SK-N-DZ (cell line): ENCODE measurements at places on chromosomes 6 and 20.
A peak's percentile ranks its signal among the peaks of the same experiment; 100 is the strongest.

- peak; percentile 99 for DNase-seq
Measured at GRCh38 chr20:44805979-44806620, 4.2 kb downstream of the RIMS4 start.

DNA sequence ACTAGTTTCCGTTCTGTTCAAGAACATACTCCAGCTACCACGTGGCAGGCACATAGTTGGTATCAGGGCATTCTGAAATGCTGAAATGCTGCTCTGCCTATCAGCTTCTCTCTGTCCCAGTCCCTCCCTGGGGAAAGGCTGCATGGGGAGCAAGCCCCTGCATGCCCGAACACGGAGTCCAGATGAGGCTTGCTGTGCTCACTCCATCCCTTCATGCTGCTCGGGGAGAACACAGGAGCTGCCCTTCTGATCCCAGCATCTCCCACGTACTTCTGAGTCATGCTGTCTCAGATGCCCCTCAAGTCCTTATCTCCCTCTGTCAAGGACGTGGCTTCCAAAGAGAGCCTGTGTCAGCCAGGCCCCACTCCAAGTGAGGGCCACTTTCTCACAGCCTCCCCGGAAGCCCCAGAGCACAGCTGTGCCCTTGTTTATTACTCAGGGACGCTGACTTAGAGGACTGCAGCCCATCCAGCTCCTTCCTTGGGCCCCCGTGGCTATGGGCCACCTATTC is 29.4 kb downstream of the THBS2 start:
- DNase-seq: no peak

GRCh38 chr6:7815716-7816115 is 89.8 kb downstream of the BMP6 start:
- no peak for DNase-seq

DNA sequence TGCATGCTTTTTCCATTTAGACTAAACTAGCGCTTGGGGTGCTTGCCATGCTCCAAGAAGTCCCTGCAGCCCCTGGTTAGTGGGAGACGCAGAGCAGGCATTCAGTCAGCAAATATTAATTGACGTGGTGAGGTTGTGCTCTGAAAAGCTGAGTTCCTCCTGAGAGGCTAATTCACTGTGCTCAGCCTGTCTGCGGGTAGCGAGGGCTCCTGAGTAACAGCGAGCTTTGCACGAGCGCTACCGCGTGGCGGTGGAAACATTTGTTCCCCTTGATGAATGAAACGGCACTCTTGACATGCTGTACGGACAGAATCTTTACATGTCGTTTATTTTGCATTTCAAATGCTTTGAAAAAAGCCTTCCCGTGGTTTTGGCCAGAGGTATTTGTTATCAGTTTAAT is 170.6 kb upstream of the AGPAT4 start:
- peak; percentile 76 for DNase-seq

- DNase-seq: peak; percentile 40
Measured at GRCh38 chr6:154868143-154868594, 126.9 kb upstream of the TIAM2 start.

GRCh38 chr6:36915599-36915998 is 29.8 kb downstream of the C6orf89 start:
- no peak for DNase-seq

GRCh38 chr20:25090492-25091429 is 8.8 kb upstream of the VSX1 start:
- no peak for DNase-seq

- DNase-seq: no peak
Measured at GRCh38 chr6:33426590-33427511, 7.0 kb downstream of the SYNGAP1 start.

- no peak for DNase-seq
Measured at GRCh38 chr20:53346335-53346648, 247.3 kb downstream of the ZNF217 start.

DNA sequence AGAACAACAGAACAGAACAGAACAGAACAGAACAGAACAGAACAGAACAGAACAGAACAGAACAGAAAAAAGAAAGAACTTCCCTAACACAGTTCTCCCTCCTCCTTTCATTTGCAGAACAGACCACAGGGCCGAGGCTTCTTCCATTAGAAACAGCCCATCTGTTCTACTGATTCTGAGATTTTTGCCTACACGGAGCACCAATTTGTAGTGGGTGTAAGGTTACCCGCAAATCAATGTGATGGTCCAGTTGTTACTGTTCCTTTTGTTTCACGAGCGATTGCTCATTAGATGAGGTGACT is 734 bp upstream of the OGFRL1 start:
- no peak for DNase-seq

- no peak for DNase-seq
Measured at GRCh38 chr20:41048461-41049301, 20.1 kb downstream of the TOP1 start.

DNA sequence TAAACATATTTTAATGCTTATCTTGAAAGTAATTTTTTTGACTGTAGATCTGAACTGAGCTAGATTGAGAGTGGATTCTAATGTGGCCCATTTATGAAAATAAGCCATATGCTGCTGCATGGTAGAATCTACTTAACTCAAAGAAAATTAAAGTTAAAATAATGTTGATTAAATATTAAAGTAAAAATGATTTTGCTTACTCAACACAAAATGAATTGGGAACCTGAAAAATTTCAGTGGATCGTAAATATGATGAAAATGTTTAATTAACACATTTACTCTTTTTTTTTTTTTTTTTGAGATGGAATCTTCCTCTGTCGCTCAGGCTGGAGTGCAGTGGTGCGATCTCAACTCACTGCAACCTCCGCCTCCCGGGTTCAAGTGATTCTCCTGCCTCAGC is 144.5 kb upstream of the HMGN3 start:
- DNase-seq: no peak

- peak; percentile 33 for DNase-seq
Measured at GRCh38 chr6:43393602-43394001, 24.2 kb upstream of the ZNF318 start.

GRCh38 chr20:11492386-11492785 is 425.3 kb upstream of the BTBD3 start:
- no peak for DNase-seq

DNA sequence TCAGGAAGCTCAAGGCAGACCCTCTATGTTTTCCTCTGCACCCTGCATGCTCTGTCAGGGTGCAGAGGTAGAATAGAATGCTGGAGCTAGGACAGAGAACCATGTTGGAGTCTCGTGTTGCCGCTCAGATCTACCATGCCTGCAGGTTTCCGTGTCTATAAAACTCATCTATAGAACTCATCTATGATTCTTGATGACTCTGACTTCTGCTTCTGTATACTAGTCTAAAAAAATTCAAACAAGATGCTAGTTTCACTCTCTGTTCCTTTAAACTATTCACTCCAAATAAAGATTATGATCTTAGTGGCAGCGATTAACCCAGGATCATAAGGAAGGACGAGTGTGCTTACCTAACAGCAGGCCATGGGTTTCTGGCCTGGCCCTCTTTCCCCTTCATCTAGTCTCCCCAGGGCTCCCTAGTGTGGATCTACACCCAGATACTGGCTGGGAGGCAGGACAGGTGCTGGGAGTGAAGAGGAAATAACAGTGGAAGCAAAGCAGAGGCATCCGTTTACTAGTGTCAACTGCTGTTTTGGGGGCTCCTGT is 162.7 kb upstream of the SUPT3H start:
- no peak for DNase-seq

- DNase-seq: no peak
Measured at GRCh38 chr20:48965189-48965910, 43.8 kb downstream of the ARFGEF2 start.

GRCh38 chr6:159762681-159763293 is 942 bp downstream of the ACAT2 start:
- DNase-seq: peak; percentile 23

GRCh38 chr6:152636021-152636608 is 1.0 kb downstream of the SYNE1 start:
- peak; percentile 9 for DNase-seq

DNA sequence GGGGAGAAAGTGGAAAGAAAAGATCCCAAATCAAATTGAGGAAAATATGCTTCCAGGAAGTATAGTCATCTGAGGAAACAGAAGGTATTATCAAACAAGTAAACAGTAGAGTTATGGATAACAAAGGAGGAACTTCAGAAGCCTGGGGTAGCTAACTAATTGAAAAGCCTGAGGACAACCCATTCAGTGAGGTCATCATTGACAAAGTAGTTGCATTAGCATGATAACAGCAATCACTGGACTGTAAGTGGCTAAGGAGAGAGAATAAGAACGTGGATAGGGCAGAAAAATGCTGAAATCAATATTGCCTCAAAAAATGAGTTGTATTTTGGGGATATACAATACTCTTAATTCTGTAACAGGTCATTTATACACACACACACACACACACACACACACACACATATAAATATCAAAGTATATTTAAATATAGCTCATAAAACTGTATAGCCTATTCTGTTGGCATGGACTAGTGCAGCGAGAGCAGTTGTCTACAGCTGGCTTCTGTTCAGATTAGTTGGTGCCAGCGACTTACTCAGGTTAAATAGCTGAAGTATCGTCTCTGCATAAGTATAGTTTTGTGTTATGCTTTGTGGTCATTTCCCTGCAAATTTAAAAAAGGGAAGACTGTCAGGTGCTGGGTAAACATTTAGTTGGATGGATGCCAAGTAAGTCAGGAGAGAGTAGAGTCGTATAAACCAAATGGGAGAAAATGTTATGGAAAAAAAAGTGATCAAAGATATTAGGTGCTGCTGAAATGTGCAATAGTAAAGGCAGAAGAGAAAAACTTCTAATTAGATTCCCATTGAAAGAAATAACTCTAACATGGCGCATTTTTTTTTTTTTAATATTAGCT is 33.8 kb upstream of the CTAGE9 start:
- DNase-seq: no peak

- DNase-seq: no peak
Measured at GRCh38 chr6:126206504-126207246, 133.2 kb upstream of the CENPW start.

DNA sequence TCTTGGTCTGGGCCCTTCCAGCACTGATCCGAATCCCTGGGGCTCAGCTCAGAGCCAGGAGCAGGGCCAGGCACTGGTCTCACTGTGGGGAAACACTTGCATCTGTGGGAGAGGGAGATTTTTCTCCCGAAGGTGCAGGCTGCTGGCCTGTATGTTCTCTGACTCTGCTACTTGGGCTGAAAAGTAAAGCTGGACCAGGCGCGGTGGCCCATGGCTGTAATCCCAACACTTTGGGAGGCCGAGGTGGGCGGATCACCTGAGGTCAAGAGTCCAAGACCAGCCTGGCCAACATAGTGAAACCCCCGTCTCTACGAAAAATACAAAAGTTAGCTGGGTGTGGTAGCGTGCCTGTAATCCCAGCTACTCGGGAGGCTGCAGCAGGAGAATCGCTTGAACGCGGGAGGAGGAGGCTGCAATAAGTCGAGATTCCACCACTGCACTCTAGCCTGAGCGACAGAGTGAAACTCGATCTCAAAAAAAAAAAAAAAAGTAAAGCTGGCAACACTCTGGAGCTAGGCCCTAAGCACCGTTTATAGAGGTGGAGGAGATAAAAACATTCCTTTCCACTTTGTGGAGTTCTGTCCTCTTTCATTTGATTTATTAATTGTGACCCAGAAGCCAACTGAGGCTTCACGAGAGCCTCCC is 41.7 kb downstream of the JPH2 start:
- DNase-seq: no peak

DNA sequence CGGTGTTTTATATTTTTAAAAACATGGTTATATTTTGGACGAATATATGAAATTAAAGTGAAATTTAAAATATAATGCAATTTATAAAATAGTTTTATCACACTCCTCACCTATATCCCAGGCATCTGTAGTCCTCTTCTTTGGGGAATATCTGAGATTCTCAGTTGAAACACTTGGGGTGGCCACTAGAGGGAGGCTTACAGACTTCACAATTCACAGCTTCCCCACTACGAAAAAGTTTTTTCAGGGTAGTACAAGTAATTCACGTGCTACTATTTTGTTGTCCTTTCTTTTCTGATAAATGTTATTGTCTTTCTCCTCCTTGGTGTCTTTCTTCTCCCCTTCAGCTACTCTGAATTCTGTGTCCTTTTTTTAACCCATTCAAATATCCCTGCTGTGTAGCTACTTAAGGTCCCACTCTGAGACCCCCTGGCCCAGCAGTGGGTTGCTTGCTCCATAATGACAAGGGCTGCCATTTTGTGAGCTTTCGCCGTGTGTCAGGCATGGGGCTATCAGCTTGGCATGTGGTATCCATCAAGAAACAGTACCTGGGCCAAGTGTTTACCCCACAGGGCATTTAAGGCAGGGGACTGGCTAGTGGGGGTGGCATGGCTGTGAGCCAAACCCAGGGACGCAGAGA is 43.6 kb upstream of the PHACTR3 start:
- no peak for DNase-seq

GRCh38 chr6:159378411-159379328 is 209.5 kb downstream of the FNDC1 start:
- no peak for DNase-seq

- DNase-seq: no peak
Measured at GRCh38 chr20:12237772-12238171, 320.1 kb downstream of the BTBD3 start.
